ENCODE measurements at places on chromosomes 2 and 18.

DNA sequence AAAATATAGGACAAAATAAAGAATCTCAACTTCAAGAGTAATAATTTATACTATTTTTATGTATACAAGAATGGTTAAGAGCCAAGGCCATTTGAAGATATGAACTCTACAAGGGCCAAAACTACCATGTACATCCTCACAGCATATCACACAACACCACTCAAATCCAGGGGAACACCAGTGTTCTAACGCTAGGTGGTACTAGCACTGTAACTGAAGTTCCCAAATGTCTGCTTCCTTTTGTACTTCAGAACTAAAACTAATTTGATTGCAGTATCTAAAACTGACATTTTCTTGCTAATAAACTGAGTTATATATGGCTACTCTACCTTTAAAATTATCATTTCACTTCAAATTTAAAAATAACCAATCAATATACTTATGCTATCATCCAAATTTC lies 47.0 kb downstream of the REV1 start:
- no peak for DNase-seq

GRCh38 chr18:66419400-66419799 lies 184.5 kb downstream of the CDH19 start:
- DNase-seq = no peak

- DNase-seq = no peak
These were observed 142.7 kb upstream of the NRP2 start for GRCh38 chr2:205539603-205540002.

GRCh38 chr2:72985891-72986683 lies 68.8 kb downstream of the EMX1 start:
- DNase-seq = no peak

GRCh38 chr2:157934684-157935377 lies 58.7 kb upstream of the ACVR1 start:
- no peak for DNase-seq

- DNase-seq = no peak
These were observed 42.7 kb downstream of the NPPC start for GRCh38 chr2:231883468-231883881.

DNA sequence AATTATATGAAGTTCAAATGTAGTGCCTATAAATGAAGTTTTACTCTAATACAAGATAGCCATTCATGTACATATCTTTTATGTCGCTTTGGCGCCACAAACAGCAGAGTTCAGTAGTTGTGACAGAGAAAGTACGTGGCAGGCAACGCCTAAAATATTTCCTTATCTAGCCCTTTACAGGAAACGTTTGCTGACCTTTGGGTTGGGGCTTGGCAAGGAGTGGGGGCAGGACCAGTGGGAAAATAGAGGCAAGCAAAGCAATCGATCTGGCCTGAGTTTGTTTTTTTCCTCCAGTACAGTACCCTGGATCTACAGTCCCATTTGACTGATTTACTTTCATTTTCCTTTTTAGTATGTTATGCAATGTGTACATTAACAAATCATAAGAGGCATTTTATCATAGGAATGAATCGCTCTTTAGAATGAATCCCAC lies 13.1 kb downstream of the CCDC68 start:
- DNase-seq = no peak

DNA sequence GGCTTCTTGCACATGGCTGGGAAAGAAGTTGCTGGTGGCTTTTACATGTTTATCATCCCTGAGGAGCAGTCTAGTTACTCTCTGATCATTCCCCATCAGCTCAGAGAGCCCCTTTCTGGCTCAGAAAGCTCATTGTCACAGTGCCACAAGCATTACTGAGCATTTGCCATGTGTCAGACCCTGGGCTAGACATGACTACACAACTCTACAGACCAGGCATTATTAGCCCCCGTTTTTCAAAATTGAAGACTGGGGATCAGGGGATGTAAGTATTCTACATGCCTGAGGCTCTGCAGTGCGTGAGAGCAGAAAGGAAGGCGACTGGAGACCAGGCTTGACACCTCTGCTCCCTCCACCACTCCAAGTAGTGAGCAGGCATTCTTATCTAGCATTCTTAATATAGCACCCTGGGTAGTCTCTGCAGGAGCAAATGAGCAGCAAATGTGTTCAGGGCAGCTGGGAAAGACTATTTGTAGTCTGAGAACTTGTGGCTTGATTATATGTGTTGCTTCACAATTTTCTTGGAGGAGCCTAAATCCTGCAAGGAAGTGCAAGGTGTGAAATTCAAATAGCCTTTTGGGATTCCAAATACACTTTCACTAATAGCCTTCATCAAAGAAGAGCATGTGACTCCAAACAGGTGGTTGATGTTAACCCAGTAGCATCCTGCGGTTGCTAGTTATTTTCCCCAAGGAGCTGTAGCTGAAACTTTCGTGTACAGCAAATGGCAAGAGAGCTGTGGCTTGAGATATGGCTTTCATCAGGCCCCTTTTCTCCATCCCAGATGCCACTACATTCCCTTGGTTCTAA lies 143.2 kb downstream of the DDX1 start:
- no peak for DNase-seq

- DNase-seq = peak; percentile 52
These were observed 21.7 kb downstream of the HDAC4 start for GRCh38 chr2:239378918-239379640.

DNA sequence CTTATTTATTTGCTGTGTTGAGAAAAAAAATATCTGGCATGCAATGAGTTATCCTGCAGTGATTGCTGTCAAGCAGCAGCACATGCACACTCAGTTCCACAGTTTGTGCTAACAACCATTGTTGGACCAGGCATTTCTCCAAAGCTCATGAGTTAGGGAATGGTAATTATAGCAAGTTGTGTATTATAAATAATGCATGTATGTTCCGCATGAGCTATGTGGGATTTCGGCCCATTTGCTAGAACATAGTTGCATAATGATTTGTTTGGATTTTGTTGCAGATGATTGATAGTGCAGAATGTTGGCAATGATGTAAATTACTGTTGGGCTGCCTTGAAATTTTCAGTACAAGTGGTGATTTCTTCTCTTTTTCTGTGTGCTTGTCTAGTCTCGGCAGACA lies 10.7 kb downstream of the KCNJ3 start:
- no peak for DNase-seq

- no peak for DNase-seq
These were observed 8.2 kb upstream of the GAREM2 start for GRCh38 chr2:26164641-26165211.

DNA sequence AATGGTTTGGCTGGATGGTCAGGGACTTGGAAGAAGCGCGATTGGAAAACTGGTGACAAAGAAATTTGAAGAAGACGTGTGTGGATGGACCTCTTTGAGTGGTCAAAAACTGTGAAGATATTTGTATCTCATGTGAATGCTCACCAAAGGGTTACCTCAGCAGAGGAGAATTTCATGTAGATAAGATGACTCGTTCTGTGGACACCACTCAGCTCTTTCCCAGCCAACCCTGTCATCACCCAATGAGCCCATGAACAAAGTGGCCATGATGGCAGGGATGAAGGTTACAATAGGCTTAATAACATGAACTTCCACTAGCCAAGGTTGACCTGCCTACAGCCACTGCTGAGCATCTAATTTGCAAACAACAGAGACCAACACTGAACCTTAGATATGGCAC lies 248.3 kb downstream of the KCNE4 start:
- no peak for DNase-seq

DNA sequence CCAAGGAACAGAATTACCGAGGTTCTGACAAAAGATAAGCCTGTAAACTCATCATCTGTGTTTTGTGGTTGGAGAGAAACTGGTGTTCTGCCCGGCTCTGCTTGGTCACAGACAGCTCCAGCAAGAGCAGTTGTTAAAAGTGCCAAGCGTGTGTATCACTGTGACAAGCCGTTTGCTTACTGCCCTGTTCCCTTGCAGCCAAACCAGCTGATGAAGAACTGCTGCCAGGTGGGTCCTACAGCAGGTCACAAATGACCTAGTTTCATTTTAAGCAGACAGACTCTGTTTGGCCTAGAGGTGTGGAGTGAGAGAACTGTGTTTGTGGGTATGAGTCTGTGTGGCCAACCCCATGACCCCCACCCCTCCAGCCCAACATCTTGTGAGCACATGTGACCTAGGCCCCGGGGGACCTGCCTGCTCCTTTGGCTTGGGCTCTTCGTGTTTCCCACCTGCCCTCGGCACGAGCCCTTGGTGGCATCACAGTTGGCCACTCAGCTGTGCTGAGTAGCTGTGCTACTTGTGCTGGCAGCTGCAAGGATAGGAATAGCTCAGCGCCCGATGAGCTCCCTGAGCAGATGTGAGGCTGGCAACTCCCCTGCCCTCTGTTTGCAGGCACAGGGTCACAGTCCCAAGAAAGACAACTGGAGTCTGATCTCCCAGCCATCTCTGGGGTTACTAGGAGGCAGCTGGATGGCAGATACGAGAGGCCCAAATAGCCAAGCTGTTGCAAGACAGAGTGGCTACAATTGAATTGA lies 9.7 kb downstream of the OXER1 start:
- DNase-seq = no peak

DNA sequence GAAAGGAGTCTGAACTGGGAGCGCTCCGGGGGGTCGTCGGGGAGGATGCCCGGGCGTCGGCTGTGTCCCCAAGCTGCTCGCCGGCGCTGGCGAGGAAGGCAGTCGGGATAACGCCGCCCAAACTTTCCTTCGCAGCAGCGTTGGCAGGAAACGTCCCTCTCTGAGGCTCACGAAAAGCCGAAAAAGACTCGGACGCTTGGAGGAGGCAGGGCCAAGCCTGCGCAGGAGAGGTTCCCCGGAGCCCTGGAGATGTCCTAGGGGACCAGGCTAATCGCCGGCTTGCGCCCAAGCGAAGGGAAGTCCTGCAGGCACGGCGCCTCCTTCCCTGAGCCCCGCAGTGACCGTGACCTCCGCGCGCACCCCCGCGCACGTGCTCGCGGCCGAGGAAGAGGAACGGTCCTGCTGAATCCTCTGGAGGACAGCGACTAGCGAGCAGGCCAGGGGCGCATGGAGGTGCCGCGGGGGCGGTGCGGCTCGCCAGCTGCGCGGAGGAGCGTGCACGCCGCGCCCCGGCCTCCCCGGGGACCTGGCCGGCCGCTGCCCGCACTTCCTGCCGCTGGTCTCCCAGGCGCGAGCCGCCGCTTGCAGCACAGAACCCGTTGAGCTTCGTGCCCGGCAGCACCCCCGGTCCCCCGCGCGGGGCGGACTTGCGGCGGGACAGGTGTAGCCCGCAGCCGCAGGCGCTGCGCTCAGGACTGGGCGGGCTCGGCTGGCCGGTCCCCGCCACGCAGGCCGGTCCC lies at the start of gene SH3RF3:
TSS of gene SH3RF3 (plus strand) at position 590 of the 740 bp plus-strand sequence.
- DNase-seq = peak; percentile 41

GRCh38 chr18:54777118-54777791 lies 51.0 kb upstream of the RAB27B start:
- no peak for DNase-seq

GRCh38 chr18:75785206-75785605 lies 357.7 kb upstream of the SMIM21 start:
- no peak for DNase-seq

- no peak for DNase-seq
These were observed 5.8 kb upstream of the RNU4ATAC start for GRCh38 chr2:121524685-121525425.

- DNase-seq = no peak
These were observed 913 bp upstream of the WNT10A start for GRCh38 chr2:218879776-218880101.

GRCh38 chr2:174033163-174033550 lies 68.0 kb upstream of the SP3 start:
- DNase-seq = no peak

DNA sequence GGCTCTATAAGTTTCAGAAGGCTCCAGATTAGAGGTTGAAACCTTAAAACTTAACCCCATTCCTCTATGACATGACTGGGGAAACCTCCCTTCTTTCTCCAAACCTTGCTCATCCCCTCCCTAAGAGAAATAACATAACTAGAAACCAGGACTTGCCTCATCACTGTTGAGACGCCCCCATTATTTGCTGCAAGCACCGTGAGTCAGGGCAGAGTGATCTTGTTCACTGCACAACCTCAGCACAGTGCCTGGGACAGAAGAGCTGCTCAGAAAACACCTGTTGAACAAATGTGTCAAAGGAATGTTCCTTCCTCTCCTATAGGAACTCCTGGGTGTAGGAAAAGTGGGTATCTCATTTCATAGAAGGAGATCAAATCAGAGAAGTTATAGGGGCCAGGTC lies 132.7 kb upstream of the CTAGE1 start:
- no peak for DNase-seq

- DNase-seq = no peak
These were observed 194.8 kb upstream of the SALL3 start for GRCh38 chr18:78784861-78785260.

- no peak for DNase-seq
These were observed 45.5 kb downstream of the PPP3R1 start for GRCh38 chr2:68206793-68207192.

GRCh38 chr2:231227310-231228162 lies 29.1 kb downstream of the ARMC9 start:
- DNase-seq = peak; percentile 31

DNA sequence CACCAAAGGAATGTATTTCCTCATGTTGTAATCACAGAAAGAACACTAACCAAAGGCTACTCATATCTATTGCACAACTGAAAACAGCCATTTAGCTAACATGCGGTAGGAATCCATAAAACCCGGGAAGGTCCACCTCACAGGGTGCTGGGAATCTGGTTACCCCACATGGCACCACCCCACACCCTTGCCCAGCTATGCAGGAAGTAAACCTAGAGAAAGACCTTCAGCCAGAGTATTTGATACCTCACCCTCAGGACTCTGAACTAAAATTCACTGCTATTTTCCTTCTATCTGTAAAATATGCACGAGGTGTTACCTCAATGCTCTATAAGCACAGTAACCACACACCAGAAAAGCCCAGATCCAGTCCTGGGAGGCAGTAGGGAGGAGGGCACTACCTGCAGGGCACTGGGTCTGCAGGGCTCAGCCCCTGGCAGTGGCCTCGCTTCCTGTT lies 45.8 kb downstream of the PTPN2 start:
- DNase-seq = no peak

- DNase-seq = peak; percentile 48
These were observed 24.1 kb upstream of the TNS1 start for GRCh38 chr2:218026676-218027425.

- DNase-seq = no peak
These were observed 1.1 kb downstream of the ROCK2 start for GRCh38 chr2:11343368-11343649.

- peak; percentile 67 for DNase-seq
These were observed 2.0 kb downstream of the LYPD6B start for GRCh38 chr2:149040451-149040850.

GRCh38 chr2:60439219-60439974 lies 114.1 kb downstream of the BCL11A start:
- no peak for DNase-seq

DNA sequence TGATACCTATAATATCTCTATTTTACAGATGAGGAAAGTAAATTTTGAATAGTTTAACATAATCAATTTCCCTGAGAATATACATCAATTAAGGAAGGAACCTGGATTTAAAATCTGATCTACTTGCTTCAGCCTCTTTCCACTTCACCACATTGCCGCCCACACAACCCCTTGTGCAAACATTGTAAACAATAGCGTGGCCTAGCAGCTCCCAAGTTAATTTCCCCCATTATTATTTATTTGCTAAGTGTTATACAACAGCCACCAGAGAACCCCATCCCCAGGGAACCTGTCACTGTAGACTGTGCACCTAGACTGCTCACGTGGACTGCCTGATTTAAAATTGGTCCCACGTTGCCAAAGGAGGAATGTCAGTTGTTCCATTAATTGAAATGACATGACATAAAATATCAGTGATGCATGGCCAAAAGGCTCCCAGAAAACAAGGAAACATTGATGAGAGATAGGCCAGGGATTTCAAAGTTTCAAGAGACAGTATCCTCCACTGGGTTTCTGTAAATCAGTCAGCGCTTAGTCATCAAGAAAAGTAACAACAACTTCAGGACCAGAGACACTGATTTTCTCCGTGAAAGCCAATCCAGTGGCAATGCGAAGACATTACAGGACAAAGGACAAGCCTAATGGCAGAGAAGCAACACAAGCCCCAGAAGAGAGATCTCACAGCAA lies 41.3 kb downstream of the SCG2 start:
- no peak for DNase-seq
